Muscle of back (tissue), 13 donors: ENCODE measurements at places on chromosomes 1 and 21. TPM values are rescaled to one million over a fixed set of nuclear protein-coding genes. Genes with fewer than 3 reads are reported as not detected.

DNA sequence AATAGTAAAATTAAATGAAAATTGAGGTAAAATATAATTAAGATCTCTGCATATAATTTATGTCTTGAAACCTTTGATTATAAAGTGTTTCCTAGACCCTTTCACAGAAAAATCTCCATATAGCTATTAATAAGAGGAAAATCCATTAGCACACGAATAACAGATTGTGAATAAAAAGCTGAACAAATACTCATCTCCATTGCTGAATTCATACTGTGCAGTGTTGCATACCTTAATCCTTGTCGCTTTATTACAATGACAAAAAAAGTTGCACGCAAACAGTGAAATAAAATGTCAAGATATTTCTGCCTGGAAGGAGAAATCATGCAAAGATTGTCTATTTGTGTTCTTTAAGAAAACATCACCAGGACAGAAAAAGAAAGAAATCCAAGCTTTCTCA is 499.1 kb upstream of the TMPRSS15 start:
- no peak for DNase-seq

GRCh38 chr1:91754348-91754747 is 131.6 kb downstream of the TGFBR3 start:
- no peak for DNase-seq

GRCh38 chr1:177825276-177825901 is 144.5 kb downstream of the SEC16B start:
- DNase-seq: no peak

DNA sequence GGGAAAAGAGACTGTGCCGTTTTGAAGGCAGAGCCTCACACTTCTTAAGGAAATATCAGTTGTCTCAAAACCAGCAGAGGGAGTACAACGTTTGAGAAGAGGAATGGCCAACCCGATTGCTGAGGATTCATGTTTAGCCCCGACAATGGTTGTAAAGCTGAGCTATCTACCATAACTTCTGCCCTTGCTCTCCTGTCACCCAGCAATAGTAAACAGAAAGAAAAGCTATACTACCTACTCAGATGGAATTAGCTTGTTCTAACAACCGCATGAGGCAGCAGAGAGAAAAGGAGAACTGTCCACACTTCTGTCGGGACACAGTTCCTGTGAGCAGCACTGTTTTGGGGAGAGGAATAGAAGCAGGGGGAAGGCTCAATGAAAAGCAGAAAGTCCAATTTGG is 91.2 kb downstream of the SLC45A1 start:
- DNase-seq: peak; percentile 49

DNA sequence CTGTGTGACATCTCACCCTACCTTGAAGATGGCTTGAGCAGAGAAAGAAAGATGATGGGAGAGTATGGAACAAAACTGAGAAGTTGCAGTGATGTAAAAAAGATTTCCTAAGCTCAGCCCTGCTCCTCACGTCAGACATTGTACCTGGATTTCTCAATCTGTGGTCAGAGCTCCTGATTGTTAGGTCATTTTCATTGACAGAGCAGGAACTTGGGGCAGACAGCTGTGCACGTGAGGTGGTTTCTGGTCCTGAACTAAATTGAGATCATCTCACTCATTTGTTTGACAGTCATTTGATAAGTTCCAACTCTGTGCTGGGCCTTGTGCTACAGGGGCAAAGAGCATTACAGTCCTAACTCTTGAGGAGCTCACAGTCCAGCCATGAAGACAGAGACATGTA is 10.2 kb downstream of the TRAF3IP3 start:
- no peak for DNase-seq

- DNase-seq: no peak
Observed at GRCh38 chr21:42296501-42296900, 18.7 kb downstream of the TFF3 start.

DNA sequence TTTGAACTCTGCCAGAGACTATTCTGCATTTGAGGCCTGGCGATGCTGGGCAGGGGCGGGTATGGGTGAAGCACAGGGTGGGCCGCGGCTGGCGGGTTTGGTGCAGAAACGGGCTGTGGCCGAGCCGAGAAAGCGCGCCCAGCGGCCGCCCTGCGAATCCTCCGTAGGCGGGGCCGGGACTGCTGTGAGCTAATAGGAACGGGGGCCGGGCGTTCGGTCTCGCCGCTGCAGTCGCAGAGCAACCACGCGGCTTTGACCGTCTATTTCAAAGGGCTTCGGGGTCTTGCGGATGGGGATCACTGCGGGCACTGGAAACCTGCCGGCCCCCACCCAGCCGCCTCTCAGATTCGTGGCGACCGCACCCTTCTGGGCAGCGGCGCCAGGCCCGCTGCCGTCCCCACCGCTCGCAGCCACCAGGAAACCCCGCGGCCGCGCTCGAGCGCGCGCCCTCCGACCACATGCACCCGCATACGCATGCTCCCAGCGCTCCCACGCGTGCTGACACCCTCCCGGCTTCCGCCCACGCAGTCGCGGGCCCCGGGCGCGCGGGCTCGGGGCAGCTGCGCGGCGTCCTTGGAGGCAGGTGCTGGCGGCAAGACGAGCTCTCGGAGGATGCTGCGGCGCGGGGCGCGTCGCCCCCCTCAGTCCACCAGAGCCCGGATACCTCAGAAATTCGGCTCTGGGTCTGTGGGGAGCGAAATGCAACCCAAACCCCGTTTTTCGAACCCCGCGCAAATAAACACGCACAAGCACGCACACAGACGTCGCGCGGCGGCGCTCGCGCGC is 32.6 kb downstream of the DNTTIP2 start:
- peak; percentile 84 for DNase-seq

GRCh38 chr1:115828101-115829022 is 12.6 kb downstream of the NHLH2 start:
- peak; percentile 15 for DNase-seq

- DNase-seq: peak; percentile 16
Observed at GRCh38 chr1:68917456-68917855, 420.6 kb upstream of the DEPDC1 start.

DNA sequence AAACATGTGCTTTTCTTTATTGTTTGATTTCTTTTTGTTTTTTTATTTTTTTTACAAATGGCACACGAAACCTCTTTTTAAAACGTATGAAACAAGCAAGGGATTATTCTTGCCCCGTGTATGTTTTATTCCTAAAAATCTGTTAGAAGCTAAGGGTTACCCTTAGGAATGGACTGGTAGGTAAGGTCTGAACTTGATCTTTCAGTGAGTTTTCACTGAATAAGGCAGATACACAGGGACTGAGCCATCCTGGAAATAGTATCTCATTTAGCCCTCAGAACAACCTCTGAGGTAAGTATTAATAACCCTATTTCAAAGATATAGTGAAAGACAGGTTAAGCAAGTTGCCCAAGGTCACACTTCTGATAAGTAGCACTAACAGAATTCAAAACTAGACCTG is 6.0 kb downstream of the CD53 start:
- DNase-seq: no peak

GRCh38 chr1:60868901-60869663 is 213.3 kb upstream of the NFIA start:
- no peak for DNase-seq

DNA sequence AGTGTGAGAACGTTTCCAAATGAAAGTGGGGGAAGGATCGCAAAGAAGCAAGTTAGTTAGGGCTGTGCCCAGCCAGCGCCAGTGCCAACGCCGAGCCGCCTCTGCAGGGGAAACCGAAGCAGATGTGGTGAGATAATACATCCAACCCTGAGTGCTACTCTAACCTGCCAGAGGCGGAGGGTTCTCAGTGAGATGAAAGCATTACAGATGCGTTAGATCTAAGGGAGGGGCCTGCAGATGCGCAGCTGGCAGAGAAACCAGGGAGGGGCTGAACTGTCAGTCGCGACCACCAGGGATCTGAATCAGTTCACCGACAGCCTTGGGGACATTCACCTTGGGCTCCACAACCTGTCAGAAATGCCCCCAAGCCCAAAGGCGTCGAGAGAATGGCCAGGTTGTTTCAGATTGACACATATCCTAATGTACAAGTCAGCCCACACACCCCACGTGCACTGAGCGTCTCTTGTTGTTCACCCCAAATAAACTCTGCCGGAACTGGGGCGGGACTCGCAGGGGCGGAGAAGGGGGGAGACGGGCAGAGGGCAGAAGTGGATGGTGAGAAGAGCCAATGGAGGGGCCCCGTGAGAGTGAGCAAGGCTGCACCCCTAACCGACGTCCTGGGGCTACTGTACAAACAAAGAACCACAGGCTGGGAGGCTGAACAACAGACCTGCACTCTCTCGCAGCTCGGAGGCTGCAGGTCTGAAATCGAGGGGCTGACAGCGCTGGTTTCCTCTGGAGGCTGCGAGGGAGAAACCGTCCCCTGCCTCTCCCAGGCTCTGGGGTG is 8.7 kb upstream of the UMODL1 start:
- peak; percentile 24 for DNase-seq

DNA sequence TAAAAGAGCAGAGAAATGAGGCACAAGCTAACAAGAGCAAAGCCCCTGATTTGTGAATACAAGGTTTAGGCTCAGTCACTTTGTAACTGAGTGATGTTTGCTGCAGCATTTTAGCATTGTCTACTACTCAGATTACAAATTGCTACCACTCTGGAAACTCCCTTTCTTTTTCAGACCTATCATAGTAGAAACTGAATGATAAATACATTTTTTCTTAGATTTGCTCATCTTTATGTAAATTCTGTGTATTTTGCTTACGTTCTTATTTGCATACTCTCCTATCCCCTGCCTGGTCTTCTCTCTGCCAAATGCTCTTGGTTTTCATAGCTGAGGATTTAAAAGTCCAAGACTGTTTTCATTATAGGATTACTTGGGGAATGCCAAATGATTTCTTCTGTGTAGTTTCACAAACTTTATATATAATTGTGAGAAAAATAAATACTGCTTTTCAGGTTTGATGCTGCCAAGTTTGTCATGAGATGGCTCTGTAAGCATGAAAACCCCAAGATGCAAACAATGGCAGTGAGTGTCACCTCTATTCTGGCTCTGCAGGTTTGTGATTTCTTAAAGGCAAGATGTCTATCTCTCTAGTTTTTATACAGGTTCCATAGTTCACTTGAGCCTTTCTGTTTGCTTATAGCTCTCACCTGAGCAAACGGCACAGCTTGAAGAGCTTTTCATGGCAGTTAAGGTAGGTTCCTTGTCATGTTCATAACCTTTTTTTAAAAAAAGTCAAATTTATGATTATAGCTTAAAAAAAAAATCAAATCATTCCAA is 24.7 kb downstream of the ZYG11A start:
- DNase-seq: no peak

GRCh38 chr1:13737398-13737797 is 37.4 kb downstream of the PRDM2 start:
- DNase-seq: no peak

The LY9 gene
- 0.34 TPM for polyA plus RNA-seq

The FCGR3A gene
- 2.3 TPM for polyA plus RNA-seq

The ALPL gene
- polyA plus RNA-seq: 3.2 TPM

The FLG2 gene
- polyA plus RNA-seq: 0.03 TPM

The LCE2C gene
- not detected for polyA plus RNA-seq

The ACBD6 gene
- 52.4 TPM for polyA plus RNA-seq

The CDC7 gene
- 10.1 TPM for polyA plus RNA-seq

The S100A3 gene
- 1.2 TPM for polyA plus RNA-seq

The TDRD5 gene
- not detected for polyA plus RNA-seq

The RO60 gene
- 22.7 TPM for polyA plus RNA-seq

The RGS4 gene
- polyA plus RNA-seq: 0.95 TPM
